Progenitor cell of endocrine pancreas (in vitro differentiated cells): ENCODE measurements at places on chromosomes 3 and 15.

GRCh38 chr3:192933779-192934460 lies 16.3 kb upstream of the MB21D2 start:
- no peak for DNase-seq

DNA sequence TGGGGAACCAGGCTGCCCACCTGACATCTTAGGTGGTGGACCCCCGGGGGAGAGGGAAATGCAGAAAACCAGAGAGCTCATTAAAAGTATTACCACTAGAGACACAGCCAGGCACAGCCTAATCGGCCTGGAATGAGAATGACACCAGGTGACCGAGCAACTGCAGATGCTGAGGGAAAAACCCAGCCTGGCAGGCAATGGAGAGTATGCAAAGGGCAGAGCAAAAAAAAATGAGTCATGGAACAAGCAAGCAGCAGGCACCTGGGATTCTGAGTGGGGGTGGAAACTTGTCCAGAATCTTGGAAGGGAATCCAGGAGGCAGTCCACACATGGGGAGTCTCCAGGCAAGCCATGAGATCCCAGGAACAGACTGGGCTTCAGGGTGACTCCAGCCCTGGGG lies 183.7 kb upstream of the LRRN1 start:
- no peak for DNase-seq

DNA sequence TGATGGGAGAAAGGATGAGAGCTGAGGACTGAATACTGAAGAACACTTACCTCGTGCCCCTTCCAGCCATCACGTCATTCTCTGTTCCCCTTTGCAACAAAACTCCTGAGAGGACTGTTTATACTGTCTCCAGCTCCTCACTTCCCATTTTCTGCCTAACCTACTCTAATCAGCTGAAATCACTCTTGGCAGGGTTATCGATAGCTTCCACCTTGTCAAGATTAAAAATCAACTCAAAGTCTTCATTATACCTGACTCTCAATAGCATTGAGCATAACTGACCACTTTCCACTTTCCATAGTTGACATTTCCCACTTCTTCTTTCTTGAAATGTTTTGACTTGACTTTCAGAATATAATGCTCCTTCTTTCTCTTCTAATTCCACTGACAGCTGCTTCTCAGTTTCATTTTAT lies 4.3 kb downstream of the BTBD1 start:
- no peak for DNase-seq

GRCh38 chr3:195441992-195442572 lies 738 bp downstream of the ACAP2 start:
- peak; percentile 14 for DNase-seq

GRCh38 chr3:51983578-51984268 lies 388 bp downstream of the ACY1 start:
- no peak for DNase-seq

DNA sequence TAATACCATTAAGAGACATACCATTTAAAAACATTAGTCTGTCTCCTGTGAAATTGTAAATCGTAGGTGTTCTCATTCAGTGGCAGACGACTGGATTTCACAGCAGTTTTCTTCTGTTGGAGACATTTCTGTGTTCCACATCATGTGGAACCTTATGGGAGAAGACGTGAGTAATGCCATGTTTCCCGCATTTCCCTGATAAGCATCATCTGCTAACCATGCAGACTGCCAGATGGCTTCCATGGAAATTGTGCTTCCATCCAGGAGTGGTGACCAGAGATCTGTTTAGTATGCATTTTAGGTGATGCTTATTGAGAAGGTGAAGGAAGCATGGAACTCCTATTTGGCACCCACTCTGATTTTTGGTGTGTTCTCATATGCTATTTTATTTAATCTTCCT lies 28.4 kb upstream of the ST3GAL6 start:
- no peak for DNase-seq

- no peak for DNase-seq
Measured at GRCh38 chr15:72092006-72092405, 25.9 kb downstream of the MYO9A start.

GRCh38 chr3:38538773-38539353 lies 42.7 kb downstream of the EXOG start:
- DNase-seq: no peak

- DNase-seq: no peak
Measured at GRCh38 chr15:95097361-95097760, 866.0 kb downstream of the MCTP2 start.

DNA sequence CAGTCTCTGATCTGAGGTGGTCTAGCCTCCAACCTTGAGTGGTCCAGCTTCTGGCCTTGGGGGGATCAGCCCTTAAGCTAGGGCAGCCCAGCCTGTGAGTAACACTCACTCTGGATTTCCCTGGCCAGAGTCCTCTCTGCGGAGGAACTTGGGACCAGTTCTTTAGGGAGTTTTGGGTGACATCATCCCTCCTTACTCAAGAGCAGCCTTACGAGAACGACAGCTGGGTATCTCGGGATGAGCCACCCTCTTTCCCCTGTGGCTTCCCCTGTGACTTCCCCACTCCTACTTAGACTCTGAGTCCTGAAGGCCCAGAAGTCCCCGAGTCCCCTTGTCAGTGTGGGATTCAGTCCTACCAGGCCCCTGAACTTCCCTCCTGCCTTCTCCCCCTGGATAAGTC lies 10.2 kb upstream of the PLXND1 start:
- no peak for DNase-seq

GRCh38 chr3:167675848-167676247 lies 22.1 kb upstream of the WDR49 start:
- no peak for DNase-seq

DNA sequence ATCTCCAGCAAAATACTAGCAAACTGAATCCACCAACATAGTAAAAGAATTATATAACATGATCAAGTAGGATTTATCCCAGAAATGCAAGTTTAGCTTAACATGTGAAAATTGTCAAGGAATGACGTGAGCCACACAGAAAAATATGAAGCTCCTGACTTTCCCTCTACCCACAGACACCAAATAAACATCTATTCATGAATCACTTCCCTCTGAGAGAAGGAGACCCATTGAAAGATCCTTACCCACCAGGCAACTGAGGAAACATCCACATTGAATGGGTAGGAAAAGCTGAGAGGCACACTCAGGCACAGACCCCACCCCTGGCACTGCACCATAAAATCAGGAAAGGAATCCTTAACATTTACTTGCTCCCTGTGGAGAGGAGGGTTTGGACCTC lies 102.2 kb upstream of the MANF start:
- no peak for DNase-seq

GRCh38 chr3:23952646-23953045 lies 7.6 kb downstream of the NR1D2 start:
- no peak for DNase-seq

DNA sequence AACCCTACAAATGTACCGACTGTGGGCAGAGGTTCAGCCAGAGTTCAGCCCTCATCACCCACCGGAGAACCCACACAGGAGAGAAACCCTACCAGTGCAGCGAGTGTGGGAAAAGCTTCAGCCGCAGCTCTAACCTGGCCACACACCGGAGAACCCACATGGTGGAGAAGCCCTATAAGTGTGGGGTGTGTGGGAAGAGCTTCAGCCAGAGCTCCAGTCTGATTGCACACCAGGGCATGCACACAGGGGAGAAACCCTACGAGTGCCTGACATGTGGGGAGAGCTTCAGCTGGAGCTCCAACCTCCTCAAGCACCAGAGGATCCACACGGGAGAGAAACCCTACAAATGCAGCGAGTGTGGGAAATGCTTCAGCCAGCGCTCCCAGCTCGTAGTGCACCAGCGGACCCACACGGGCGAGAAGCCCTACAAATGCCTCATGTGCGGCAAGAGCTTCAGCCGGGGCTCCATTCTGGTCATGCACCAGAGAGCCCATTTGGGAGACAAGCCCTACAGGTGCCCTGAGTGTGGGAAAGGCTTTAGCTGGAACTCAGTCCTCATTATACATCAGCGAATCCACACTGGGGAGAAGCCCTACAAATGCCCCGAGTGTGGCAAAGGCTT lies 20.7 kb downstream of the ZSCAN2 start:
- DNase-seq: no peak

GRCh38 chr15:71275566-71276335 lies 160.5 kb downstream of the THSD4 start:
- no peak for DNase-seq

GRCh38 chr15:68489421-68489820 lies 57.5 kb upstream of the ITGA11 start:
- DNase-seq: no peak

- DNase-seq: no peak
Measured at GRCh38 chr3:16849229-16849628, 35.5 kb upstream of the PLCL2 start.

DNA sequence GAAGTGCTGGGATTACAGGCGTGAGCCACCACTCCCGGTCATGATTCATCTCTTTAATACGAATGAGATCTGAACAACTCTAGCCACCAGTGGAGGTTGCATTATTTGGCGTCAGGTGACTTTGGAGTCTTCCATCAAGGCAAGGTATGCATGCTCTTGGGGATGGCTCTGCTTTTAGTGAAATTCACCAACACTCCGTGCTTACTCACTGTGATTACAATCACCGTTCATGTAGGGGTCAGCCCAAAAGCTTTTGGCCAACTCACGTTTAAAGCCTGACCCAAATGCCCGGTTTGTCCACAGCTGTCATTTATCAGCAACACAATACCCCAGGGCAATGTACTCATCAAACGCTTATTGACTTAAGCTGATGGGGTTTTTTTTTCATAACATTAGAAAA lies 155.4 kb downstream of the PDZRN3 start:
- DNase-seq: no peak

GRCh38 chr3:122458992-122459391 lies 43.1 kb upstream of the WDR5B start:
- no peak for DNase-seq

DNA sequence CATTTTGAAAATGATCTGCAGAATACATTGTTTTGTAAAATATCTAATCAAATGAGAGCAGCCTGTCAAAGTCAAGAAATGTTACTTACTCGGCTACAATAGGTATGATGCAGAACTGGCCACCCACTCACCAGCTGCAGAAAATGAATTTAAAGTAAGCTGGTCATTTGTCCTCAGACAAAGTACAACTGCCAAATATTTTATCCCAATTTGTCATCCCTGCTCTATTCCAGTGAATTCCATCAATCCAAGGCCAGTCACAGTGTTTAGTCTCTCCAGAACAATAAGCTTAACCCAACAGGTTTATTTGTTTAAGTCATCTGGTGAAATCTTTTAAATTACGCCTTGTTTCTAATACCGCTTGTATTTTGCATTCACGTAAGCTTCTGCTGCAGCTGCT lies 46.6 kb upstream of the TCF12 start:
- no peak for DNase-seq

- DNase-seq: no peak
Measured at GRCh38 chr3:120544361-120544760, 51.8 kb upstream of the NDUFB4 start.

- DNase-seq: no peak
Measured at GRCh38 chr15:69082021-69082502, 67.6 kb downstream of the NOX5 start.

- no peak for DNase-seq
Measured at GRCh38 chr3:105572501-105572900, 205.8 kb downstream of the ALCAM start.

- DNase-seq: no peak
Measured at GRCh38 chr3:134939978-134940377, 144.9 kb downstream of the EPHB1 start.

- DNase-seq: no peak
Measured at GRCh38 chr3:178440043-178440442, 96.2 kb upstream of the KCNMB2 start.

DNA sequence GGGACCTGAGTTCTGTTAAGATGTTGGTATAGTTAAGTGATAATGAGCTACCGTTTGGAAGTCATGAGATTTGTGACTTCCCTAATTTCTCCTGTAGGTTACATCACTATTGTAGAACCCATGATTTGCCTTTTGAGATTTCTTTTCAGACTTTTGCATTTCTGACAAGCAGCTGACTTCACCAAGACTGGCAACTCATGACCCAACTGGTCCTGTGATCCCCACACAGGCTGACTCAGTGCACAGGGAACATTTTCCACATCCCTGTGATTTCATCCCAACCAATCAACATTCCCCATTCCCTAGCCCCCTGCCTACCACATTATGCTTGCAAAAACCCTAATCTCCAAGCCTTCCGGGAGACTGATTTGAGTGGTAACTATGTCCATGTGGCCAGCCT lies 242.1 kb upstream of the PDZRN3 start:
- DNase-seq: no peak

GRCh38 chr15:61659566-61660190 lies 400.6 kb downstream of the VPS13C start:
- DNase-seq: no peak

GRCh38 chr3:124791639-124792151 lies 61.4 kb downstream of the UMPS start:
- DNase-seq: no peak

- DNase-seq: no peak
Measured at GRCh38 chr3:64093825-64094712, 70.8 kb upstream of the PSMD6 start.

GRCh38 chr3:38036906-38037305 lies 2.1 kb upstream of the DLEC1 start:
- DNase-seq: no peak

- DNase-seq: no peak
Measured at GRCh38 chr3:8327739-8328138, 173.9 kb upstream of the LMCD1 start.

DNA sequence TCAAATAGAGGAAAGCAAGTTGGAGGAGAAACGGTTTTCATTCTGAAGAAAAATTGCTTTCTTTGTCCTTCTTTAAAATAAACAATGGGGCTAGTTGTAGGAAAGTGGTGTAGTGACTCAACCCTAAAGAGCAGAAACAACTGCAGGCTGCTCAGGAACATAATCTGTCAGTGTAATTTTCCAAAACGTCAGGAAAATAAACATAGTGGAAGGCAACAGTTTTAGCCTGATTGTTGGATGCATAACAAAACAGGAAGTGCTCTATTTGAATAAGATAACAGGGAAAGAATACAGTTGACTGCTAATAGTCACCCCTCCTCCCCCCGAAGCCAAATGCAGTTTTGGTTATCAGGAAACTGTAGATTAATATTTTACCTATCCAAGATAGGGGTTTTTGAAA lies 167.6 kb downstream of the ECT2 start:
- no peak for DNase-seq

DNA sequence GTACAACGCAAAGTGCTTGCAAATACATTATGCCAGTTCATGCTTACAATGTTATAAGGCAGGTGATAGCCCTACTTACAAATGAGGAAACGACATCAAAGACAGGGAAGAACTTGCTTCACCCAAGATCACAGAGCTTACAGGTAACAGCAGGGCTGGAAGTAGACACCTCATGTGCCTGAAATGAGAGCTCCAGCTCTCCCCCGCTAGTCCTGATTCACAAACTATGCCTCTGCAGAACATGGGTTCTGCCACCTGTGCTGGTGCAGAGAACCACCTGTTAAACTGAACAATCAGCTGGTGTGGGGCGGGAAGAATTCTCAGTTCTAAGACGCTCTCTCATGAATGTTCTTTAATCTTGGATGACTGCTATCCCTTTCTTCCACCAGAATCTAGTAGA lies 7.4 kb downstream of the RBSN start:
- no peak for DNase-seq

DNA sequence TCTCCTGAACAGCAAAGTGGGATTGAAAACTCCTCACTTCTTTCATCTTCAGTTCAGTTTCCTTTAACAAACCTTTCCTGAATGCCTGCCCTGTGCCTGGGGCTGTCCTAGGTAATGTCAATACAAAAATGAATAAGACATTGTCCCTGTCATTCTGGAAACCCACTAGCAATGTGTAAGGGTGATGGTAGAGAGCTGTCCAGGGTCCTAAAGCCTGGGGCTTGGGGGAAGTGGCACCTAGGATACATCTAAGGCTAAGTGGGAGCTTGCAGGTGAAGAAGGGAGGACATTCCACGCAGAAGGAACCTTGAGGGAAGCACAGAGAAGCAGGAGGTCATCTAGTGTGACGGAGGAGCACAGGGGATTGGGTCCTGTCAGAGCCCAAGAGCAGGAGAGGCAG lies 212.7 kb upstream of the PPP2R3A start:
- peak; percentile 42 for DNase-seq
